Bronchial epithelial cell (primary cell): ENCODE measurements at places on chromosomes 6 and 20.

DNA sequence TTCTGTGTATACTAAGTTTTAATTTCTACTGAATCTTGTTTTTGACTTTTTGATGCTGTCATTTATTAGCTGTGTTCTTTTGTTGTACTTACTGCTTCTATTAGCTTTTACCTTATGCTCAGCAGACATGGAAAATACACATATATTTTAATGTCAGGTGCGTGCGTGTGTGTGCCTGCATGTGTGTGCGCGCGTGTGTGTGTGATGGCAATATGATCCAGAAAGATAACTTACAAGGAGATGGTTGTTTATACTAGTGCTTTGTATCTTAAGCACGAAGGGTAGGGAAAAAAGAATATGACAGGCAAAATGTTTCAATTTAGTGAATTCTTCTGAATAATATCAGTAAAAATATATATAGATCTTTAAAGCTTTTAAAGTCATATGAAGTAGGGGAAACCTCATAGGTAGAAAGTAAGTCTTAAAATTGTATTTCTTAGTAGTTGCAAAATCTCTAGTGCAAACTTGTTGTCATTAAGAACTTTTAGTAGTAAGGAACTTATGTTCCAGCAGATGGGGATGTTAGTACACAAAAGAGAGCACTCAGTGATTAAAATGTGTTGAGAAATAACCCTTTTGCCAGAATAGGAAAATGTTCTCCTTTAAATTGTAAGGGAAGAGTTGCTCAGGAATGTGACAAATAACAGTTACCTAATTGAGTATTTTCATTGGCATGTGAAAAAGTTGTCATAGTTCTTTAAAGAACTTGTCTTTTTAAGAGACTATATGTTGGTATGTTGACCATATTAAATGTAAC lies 13.2 kb downstream of the QKI start:
- peak; percentile 73 for DNase-seq

DNA sequence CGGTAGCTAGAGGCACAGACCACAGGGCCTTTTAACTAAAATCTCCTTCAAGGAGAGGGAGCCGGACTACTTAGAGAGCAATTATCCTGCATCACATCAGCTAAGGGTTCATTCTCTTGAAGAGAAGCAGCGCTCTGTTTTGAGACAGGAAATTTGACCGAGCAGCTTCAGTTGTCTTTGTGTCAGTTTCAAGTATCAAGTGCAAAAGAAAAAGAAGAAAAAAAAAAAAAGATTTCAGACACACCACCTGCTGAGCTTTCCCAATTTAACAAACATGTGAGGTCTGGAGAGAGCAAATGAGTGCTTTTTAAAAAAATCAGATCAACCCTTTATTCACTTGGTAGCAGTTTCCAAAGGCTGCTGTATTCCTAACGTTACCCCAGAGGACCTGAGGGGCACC lies 273.5 kb upstream of the POU3F2 start:
- no peak for DNase-seq

GRCh38 chr6:149934249-149935156 lies 7.3 kb upstream of the ULBP2 start:
- peak; percentile 63 for DNase-seq

DNA sequence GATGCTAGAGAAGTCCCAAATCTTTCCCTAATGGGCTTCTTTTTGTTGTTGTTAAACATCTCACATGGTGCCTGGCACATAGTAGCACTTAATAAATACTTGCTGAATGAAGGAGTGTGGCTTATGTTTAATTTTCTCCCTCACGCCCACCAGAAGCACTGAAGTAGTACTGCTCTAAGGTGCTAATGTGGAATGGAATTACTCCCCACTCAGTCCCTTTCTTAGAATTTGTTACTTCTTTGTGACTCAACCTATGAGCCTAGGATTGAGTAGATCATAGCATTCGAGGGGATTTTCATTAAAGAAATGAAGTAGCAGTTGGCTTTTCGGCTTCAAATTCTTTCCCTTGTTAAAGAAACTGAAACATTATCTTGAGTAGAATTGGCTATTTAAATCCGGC lies 192.8 kb downstream of the CLIC5 start:
- DNase-seq, result no peak

DNA sequence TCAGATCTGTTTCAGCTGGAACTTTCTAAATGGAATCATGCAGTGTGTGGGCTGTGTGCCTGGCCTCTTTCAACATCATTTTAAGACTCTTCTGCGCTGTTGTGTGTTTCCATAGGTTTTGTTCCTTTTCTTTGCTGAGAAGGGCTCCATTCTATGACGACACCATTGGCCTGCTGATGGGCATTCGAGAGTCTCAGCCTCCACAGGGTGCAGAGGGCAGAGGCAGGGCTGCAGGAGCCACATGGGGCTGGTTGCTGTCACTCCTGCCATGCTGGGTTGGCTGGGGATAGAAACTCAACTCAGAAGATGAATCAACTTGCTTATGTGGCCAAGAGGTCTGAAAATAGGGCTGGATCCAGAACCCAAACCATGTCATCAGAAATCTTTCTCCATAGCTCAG lies 68.5 kb upstream of the SLCO4A1 start:
- no peak for DNase-seq

- DNase-seq, result no peak
These were observed 454.3 kb downstream of the BTBD3 start for GRCh38 chr20:12371990-12372389.
